Adipose tissue (tissue), 3 donors: ENCODE measurements at places on chromosomes 6 and 20. TPM values are rescaled to one million over a fixed set of nuclear protein-coding genes. Genes with fewer than 3 reads are reported as not detected.

Gene PACSIN1
- 0.21 TPM for polyA plus RNA-seq

Gene PLA2G7
- polyA plus RNA-seq = 0.34 TPM

Gene EXOC2
- polyA plus RNA-seq = 3.8 TPM

Gene SCRT2
- polyA plus RNA-seq = 0.05 TPM

Gene FAM83B
- 0.09 TPM for polyA plus RNA-seq

Gene MROH8
- polyA plus RNA-seq = 0.35 TPM

Gene OR2H2
- polyA plus RNA-seq = not detected

Gene VSX1
- polyA plus RNA-seq = not detected

Gene PLEKHG1
- 5.7 TPM for polyA plus RNA-seq

Gene TREM2
- 0.53 TPM for polyA plus RNA-seq

Gene PPP1R3D
- polyA plus RNA-seq = 3.4 TPM

Gene CD40
- polyA plus RNA-seq = 15.6 TPM
